Hepatocyte (in vitro differentiated cells): ENCODE measurements at places on chromosomes 3 and 15. TPM values are rescaled to one million over a fixed set of nuclear protein-coding genes. Genes with fewer than 3 reads are reported as not detected.

The RPP25 gene
- 22.7 and 23.4 TPM in 2 replicates for total RNA-seq

DNA sequence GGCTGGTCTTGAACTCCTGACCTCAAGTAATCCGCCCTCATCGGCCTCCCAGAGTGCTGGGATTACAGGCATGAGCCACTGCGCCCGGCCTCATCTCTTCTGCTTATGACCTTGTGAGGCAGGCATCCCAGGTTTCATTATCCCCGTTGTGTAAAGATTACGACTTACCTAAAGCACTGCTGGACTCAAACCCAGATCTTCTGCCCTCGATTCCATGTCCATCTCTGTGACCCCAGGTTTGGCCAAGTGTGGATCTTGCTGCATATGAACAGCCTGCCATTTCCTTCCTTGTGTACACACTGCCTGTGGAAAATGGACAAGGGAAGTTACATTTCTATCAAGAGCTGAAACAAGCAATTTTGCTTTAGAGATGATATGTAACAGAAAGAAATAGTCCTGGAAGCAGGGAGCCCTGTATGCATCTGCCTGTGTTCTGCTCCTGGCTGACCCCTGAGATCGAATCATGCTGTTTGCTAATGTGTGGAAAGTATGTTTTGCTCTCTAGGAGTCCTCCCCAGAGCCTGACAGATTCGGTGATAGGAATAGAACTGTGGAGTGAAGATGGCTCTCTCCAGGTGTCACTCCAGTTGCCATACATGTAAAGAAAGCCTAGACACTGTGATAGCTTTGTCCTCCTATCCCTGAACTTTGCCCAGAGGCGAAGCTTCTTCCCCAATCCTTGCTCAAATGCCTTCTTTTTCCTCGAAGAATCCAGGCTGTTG is 11.8 kb upstream of the LIPC start:
- no peaks in the 10 kb centered on the region for H3K4me1 ChIP-seq
- DNase-seq, result no peak
- H3K27me3 ChIP-seq, result no peaks in the 10 kb centered on the region
- no peak overlapping the region for H3K27ac ChIP-seq
- no peaks in the 10 kb centered on the region for H3K36me3 ChIP-seq

DNA sequence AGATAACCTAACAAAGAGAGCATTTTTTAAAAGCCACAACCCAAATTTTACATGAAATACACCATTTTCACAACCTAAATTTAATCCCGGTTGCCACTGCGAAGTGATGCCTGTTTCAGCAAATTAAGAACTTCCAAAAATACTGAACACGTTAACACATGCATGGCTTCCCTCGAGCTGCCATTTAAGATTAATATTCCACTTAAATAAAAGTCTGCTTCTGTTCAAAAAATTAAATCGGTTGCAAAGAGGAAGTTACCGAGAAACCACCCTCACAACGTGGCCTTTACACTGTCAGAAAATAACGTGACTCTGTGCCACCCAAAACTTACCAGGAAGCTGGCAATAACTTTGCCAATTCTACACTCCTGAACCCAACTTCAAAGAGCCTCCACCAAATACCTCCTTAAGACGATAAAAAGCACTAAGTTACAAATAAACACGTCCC is 1.2 kb downstream of the TBL1XR1 start:
- DNase-seq, result no peak
- peak overlapping the region; percentile 100 for H3K4me3 ChIP-seq
- H3K36me3 ChIP-seq, result no peaks in the 10 kb centered on the region
- peaks cover 16% of the 10 kb centered on the region for H3K4me1 ChIP-seq
- H3K27ac ChIP-seq, result peak overlapping the region; percentile 100
- H3K27me3 ChIP-seq, result no peaks in the 10 kb centered on the region

- H3K27ac ChIP-seq, result no peak overlapping the region
- H3K4me1 ChIP-seq, result no peaks in the 10 kb centered on the region
- no peaks in the 10 kb centered on the region for H3K27me3 ChIP-seq
- no peak overlapping the region for H3K4me3 ChIP-seq
- no peaks in the 10 kb centered on the region for H3K36me3 ChIP-seq
Observed at GRCh38 chr15:29089731-29090616, 179.6 kb downstream of the NSMCE3 start.

The SLC24A5 gene
- total RNA-seq, result not detected in 2 replicates

The GUCA1C gene
- total RNA-seq, result 0.28 TPM in 1 of 2 replicates, not detected in the other

- H3K4me3 ChIP-seq, result no peak overlapping the region
- no peak for DNase-seq
- no peak overlapping the region for H3K27ac ChIP-seq
Observed at GRCh38 chr3:177329854-177330253, 132.6 kb upstream of the TBL1XR1 start.

- no peak overlapping the region for H3K4me3 ChIP-seq
- H3K36me3 ChIP-seq, result no peaks in the 10 kb centered on the region
Observed at GRCh38 chr15:26453914-26454313, 319.0 kb downstream of the GABRB3 start.

The NMB gene
- total RNA-seq, result 3.8 and 12.8 TPM in 2 replicates

- no peaks in the 10 kb centered on the region for H3K4me1 ChIP-seq
- H3K27me3 ChIP-seq, result no peaks in the 10 kb centered on the region
- no peaks in the 10 kb centered on the region for H3K36me3 ChIP-seq
- no peak overlapping the region for H3K4me3 ChIP-seq
- DNase-seq, result no peak
- H3K27ac ChIP-seq, result no peak overlapping the region
Observed at GRCh38 chr3:156577736-156578135, 22.8 kb upstream of the SSR3 start.

DNA sequence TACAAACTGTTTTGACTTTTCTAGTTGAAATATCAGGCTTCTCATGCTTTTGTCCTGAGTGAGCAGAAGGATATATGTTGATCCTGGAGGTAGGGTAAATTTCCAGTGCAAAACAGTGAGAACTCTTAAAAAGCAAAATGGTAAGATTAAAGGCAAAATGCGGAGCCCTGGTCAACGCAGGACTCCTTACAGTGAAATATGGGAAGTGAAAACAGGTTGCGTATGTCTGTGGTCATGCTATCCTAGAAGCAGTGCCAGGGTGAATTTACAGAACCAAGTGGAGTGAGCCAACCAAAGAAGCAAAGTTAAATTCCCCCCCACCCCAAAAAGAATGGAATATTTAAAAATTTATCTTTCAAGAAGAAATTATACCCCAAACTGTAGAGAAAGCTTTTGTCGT is 256.4 kb downstream of the NR2F2 start:
- no peaks in the 10 kb centered on the region for H3K36me3 ChIP-seq
- no peak for DNase-seq
- no peaks in the 10 kb centered on the region for H3K27me3 ChIP-seq
- no peak overlapping the region for H3K27ac ChIP-seq

DNA sequence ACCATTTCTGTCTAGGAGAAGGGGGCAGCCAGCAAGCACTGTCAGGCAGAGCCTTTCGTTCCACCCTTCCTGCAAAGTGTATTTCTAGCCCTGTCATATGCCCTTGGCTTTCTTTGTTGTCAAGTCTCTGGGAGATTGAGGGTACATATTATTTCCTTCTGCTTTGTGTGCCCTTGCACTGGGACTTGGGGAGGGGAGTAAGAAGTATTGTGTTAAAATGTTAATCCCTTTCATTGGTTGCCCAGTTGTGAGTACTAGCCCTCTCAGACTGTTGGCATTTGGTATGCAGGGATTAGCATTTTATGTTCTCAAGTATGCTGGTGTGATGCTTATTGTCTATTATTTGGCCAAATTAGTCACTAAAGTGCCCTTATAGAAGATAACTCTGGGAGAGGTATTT is 63.9 kb downstream of the RBM6 start:
- H3K4me3 ChIP-seq, result no peak overlapping the region
- no peaks in the 10 kb centered on the region for H3K27me3 ChIP-seq
- no peak for DNase-seq
- no peaks in the 10 kb centered on the region for H3K4me1 ChIP-seq

DNA sequence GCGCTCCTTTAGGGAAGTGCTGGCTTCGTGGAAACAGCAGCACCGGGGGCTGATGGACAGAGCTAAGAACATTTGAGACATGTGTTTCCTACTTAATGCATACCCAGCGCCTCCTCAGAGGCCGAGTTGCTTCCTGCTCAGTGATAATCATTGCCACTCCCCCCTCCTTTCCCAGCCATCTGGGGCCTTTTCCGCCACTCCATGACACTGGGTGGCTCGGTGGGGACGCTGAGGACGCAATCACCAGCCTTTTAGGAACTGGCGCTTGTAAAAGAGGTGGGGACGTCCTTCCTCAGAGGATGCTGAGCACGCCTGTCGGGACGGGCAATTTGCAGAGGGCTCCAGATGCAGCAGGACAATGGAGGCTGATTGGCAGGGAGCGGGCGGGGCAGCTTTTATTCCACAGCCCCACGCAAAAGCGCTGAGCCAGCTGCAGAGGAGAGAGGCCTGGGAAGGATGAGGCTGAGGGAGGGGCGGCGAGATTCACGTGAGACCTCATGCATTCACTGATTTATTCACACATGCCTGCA is 22.2 kb upstream of the IQSEC1 start:
- no peak overlapping the region for H3K27ac ChIP-seq
- H3K4me3 ChIP-seq, result no peak overlapping the region
- DNase-seq, result no peak
- no peaks in the 10 kb centered on the region for H3K4me1 ChIP-seq
- H3K27me3 ChIP-seq, result no peaks in the 10 kb centered on the region
- H3K36me3 ChIP-seq, result no peaks in the 10 kb centered on the region

- no peaks in the 10 kb centered on the region for H3K36me3 ChIP-seq
- no peak overlapping the region for H3K4me3 ChIP-seq
- no peaks in the 10 kb centered on the region for H3K4me1 ChIP-seq
- no peak overlapping the region for H3K27ac ChIP-seq
Observed at GRCh38 chr3:33119891-33120290, 6.1 kb downstream of the CRTAP start.

GRCh38 chr3:78049521-78049920 is 1009.6 kb downstream of the ROBO2 start:
- peaks cover 4% of the 10 kb centered on the region for H3K4me1 ChIP-seq
- no peak for DNase-seq
- no peak overlapping the region for H3K4me3 ChIP-seq
- no peaks in the 10 kb centered on the region for H3K36me3 ChIP-seq

The EFHB gene
- total RNA-seq, result 0.64 and 0.70 TPM in 2 replicates

The ZNF620 gene
- total RNA-seq, result 4.4 and 5.4 TPM in 2 replicates

- H3K27me3 ChIP-seq, result no peaks in the 10 kb centered on the region
Observed at GRCh38 chr3:124671106-124671505, 59.1 kb upstream of the UMPS start.

DNA sequence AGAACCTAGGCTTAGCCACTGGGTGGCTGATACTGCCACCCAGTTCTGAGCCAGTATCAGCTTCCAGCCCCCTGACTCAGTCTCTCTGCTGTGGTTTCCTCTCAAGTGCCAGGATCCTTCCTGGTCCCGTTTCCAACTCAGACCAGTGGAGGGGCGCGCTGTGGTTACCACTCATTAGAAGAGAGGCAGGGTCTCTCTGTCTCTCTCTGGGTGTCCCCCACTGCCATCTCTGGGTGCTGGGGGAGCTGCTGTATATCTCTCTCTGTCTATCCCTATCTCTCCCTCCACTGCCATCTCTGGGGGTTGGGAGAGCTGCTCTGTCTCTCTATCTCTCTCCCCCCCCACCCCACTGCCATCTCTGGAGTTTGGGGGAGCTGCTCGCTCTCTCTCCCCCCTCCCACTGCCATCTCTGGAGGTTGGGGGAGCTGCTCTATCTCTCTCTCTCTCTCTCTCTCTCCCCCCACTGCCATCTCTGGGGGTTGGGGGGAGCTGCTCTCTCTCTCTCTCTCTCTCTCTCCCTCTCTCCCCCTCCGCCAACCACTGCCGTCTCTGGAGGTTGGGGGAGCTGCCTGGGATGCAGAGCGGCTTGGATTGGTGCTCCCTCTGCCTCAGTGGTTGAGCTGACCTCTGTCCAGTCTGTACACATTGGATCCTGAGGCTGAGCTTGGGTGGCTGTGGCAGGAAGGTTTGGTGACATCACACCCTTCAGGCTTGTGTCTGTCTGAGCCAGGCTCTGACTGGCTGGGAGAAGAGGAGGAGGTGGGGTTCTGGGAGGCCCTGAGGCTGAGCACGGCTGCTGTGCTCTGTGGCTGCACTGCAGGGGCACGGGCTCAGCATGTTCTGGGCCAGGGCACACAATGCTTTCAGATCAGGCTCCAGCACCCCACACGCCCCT is 98.9 kb downstream of the APBA2 start:
- no peaks in the 10 kb centered on the region for H3K27me3 ChIP-seq
- H3K4me3 ChIP-seq, result no peak overlapping the region
- H3K36me3 ChIP-seq, result no peaks in the 10 kb centered on the region

GRCh38 chr3:66367979-66368378 is 132.8 kb downstream of the LRIG1 start:
- peaks cover 11% of the 10 kb centered on the region for H3K4me1 ChIP-seq
- no peak overlapping the region for H3K27ac ChIP-seq
- no peak for DNase-seq
- no peaks in the 10 kb centered on the region for H3K27me3 ChIP-seq

The CDCP1 gene
- 7.0 and 7.3 TPM in 2 replicates for total RNA-seq

DNA sequence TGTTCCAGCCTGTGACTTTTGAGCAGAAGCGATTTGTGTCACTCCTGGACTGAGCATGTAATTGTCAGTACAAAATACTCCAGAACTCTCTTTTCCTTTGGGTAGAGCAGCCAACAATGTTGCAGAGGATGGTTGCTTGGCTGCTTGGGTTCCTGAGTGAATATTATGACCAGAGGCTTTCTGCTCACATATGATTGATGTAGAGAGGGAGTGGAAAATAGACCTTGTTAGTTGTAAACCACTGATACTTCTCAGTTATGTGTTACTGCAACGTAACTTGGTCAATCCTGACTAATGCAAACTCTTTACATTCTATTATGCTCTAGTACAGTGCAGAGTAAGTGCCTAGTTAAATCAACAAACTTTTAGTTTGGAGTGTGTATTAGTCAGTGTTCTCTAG is 322.6 kb upstream of the KCNH8 start:
- no peak overlapping the region for H3K27ac ChIP-seq
- H3K36me3 ChIP-seq, result no peaks in the 10 kb centered on the region
- no peaks in the 10 kb centered on the region for H3K4me1 ChIP-seq
- no peak for DNase-seq
- H3K4me3 ChIP-seq, result no peak overlapping the region

The LAMB2 gene
- total RNA-seq, result 343 and 396 TPM in 2 replicates

- no peaks in the 10 kb centered on the region for H3K36me3 ChIP-seq
- H3K27me3 ChIP-seq, result no peaks in the 10 kb centered on the region
- H3K4me3 ChIP-seq, result no peak overlapping the region
- DNase-seq, result peak; percentile 32
Observed at GRCh38 chr15:85955501-85956391, 123.9 kb upstream of the AGBL1 start.

- no peak overlapping the region for H3K4me3 ChIP-seq
- H3K27ac ChIP-seq, result no peak overlapping the region
- no peaks in the 10 kb centered on the region for H3K4me1 ChIP-seq
- no peaks in the 10 kb centered on the region for H3K27me3 ChIP-seq
- H3K36me3 ChIP-seq, result no peaks in the 10 kb centered on the region
Observed at GRCh38 chr3:34225821-34226366, 427.5 kb downstream of the PDCD6IP start.

- no peaks in the 10 kb centered on the region for H3K27me3 ChIP-seq
- DNase-seq, result peak; percentile 60
- H3K4me1 ChIP-seq, result peaks cover 36% of the 10 kb centered on the region
Observed at GRCh38 chr15:85335193-85335942, 45.0 kb upstream of the AKAP13 start.

The RGMA gene
- total RNA-seq, result 2.0 and 2.7 TPM in 2 replicates

- no peak for DNase-seq
- no peak overlapping the region for H3K27ac ChIP-seq
- no peak overlapping the region for H3K4me3 ChIP-seq
- H3K36me3 ChIP-seq, result no peaks in the 10 kb centered on the region
- peaks cover 4% of the 10 kb centered on the region for H3K4me1 ChIP-seq
- H3K27me3 ChIP-seq, result no peaks in the 10 kb centered on the region
Observed at GRCh38 chr3:143433787-143434378, 314.3 kb downstream of the CHST2 start.

The ESYT3 gene
- total RNA-seq, result 0.60 and 1.1 TPM in 2 replicates

GRCh38 chr15:52499506-52499905 is 29.2 kb downstream of the MYO5A start:
- no peak for DNase-seq
- H3K4me3 ChIP-seq, result no peak overlapping the region
- H3K4me1 ChIP-seq, result no peaks in the 10 kb centered on the region
- no peaks in the 10 kb centered on the region for H3K27me3 ChIP-seq

The CLDN11 gene
- total RNA-seq, result 21.9 and 29.5 TPM in 2 replicates

The PLSCR4 gene
- 23.3 and 25.9 TPM in 2 replicates for total RNA-seq
